ENCODE measurements at places on chromosomes 16 and 17. TPM values are rescaled to one million over a fixed set of nuclear protein-coding genes. Genes with fewer than 3 reads are reported as not detected.

- H3K27me3 ChIP-seq: peaks cover 2% of the 10 kb centered on the region
- peak overlapping the region; percentile 88 for H3K27ac ChIP-seq
- peak overlapping the region; percentile 92 for H3K4me3 ChIP-seq
- H3K4me1 ChIP-seq: peaks cover 58% of the 10 kb centered on the region
Measured at GRCh38 chr17:49762151-49762941, 1.6 kb downstream of the FAM117A start.

DNA sequence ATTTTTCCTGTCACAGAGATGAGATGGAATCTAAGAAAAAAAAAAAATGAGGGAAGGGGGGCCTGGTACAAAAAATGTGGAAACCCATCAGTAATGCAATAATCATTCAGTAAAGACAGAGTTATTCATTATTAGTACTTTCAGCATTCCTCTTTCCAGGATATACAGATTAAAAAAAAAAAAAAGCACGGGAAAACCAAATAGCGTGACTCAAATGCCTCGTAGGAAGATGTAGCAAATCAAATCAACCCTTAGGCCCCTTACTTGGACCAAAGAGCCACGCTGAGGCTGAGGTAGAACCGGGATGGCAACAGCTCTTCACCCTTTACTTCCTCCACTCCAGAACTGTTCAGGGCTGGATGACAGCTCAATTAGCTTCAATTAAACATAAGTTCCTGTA lies 52.5 kb downstream of the SMG6 start:
- H3K36me3 ChIP-seq: peaks cover 61% of the 10 kb centered on the region
- no peak for DNase-seq
- H3K4me3 ChIP-seq: no peak overlapping the region

DNA sequence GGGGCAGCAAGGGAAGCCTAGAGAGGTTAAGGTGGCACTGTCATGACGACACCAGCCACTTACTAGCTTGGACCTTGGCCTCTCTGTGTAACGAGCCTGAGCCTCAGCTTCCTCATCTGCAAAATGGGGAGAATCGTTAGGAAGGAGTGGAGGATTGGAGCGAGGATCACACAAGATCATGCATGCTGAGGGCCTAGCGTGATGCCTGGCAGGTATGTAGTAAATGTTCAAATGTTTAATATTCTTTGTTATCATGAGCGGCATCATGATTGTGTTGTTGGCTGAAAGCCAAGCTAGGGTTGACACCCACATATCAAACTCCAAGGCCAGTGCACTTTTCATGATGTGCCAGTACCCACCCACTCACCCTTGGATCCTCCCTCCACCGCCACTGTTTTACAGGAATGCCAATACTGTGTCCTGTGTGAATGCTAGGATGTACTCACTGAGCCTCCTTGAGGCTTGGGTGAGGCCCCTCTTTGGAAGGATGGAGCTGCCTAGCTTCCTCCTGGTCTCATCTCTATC lies 192.5 kb downstream of the MSI2 start:
- H3K36me3 ChIP-seq: peaks cover 9% of the 10 kb centered on the region
- H3K4me3 ChIP-seq: no peak overlapping the region
- DNase-seq: no peak
- H3K27ac ChIP-seq: no peak overlapping the region

DNA sequence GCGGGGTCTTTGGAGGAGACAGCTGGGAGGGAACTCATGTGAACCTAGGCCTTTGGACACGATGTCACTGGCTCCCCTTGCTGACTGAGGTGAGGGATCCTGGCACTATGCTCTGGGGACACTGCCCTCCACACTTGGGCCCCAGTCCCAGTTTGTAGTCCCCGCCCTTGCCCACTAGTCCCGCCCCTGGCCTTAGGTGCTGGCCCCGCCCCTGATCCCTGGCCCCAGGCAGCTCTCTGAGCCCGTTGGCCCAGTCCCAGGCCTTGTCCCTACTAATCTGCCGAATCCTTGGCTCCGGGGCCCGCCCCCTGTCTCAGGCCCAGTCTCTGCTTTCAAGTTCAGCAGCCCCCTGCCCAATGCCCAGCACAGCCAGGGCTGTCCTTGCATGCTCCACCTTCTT lies 61.0 kb downstream of the SMPD3 start:
- H3K36me3 ChIP-seq: no peaks in the 10 kb centered on the region
- DNase-seq: no peak
- H3K4me1 ChIP-seq: no peaks in the 10 kb centered on the region
- H3K27ac ChIP-seq: no peak overlapping the region
- H3K4me3 ChIP-seq: no peak overlapping the region

GRCh38 chr17:7133424-7133823 lies 18.8 kb upstream of the ASGR2 start:
- H3K36me3 ChIP-seq: no peaks in the 10 kb centered on the region
- peak; percentile 76 for DNase-seq
- peak overlapping the region; percentile 67 for H3K27ac ChIP-seq
- peaks cover 26% of the 10 kb centered on the region for H3K4me1 ChIP-seq
- H3K4me3 ChIP-seq: peak overlapping the region; percentile 61

GRCh38 chr17:50214976-50215760 lies 13.7 kb upstream of the COL1A1 start:
- DNase-seq: no peak
- H3K4me1 ChIP-seq: peaks cover 22% of the 10 kb centered on the region
- peaks cover 18% of the 10 kb centered on the region for H3K27me3 ChIP-seq
- H3K27ac ChIP-seq: no peak overlapping the region
- H3K4me3 ChIP-seq: no peak overlapping the region

GRCh38 chr17:31696184-31696602 lies 162.9 kb downstream of the COPRS start:
- no peak for DNase-seq
- H3K4me1 ChIP-seq: no peaks in the 10 kb centered on the region
- H3K4me3 ChIP-seq: no peak overlapping the region
- H3K36me3 ChIP-seq: no peaks in the 10 kb centered on the region

- no peaks in the 10 kb centered on the region for H3K27me3 ChIP-seq
- H3K27ac ChIP-seq: no peak overlapping the region
- no peak overlapping the region for H3K4me3 ChIP-seq
- peaks cover 1% of the 10 kb centered on the region for H3K36me3 ChIP-seq
- DNase-seq: no peak
- no peaks in the 10 kb centered on the region for H3K4me1 ChIP-seq
Measured at GRCh38 chr16:1747934-1748333, 23.4 kb downstream of the NME3 start.

GRCh38 chr17:75876938-75877751 lies 1.2 kb downstream of the TRIM47 start:
- H3K4me1 ChIP-seq: peaks cover 29% of the 10 kb centered on the region
- peaks cover 3% of the 10 kb centered on the region for H3K36me3 ChIP-seq
- H3K4me3 ChIP-seq: peak overlapping the region; percentile 80
- peak overlapping the region; percentile 88 for H3K27ac ChIP-seq

DNA sequence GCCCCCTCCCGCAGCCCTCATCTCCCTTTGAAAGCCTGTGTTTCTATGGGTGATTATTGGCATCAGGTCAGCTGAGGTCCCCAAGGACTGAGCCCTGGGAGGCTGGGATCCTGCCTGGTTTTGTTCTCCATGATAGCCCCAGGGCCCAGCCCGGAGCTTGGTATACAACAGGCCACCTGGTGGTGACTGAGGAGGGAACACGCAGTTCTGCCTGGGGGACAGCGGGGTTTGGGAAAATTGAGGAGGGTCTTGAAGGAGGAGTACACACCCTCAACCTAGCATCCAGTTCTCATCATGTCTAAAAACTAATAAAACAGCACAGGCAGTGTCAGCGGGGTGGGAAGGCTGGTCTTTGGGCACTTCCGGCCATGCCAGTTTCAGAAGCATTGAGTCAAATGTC lies 335.1 kb downstream of the CPPED1 start:
- DNase-seq: no peak
- no peaks in the 10 kb centered on the region for H3K4me1 ChIP-seq
- H3K27me3 ChIP-seq: no peaks in the 10 kb centered on the region
- H3K4me3 ChIP-seq: no peak overlapping the region
- no peaks in the 10 kb centered on the region for H3K36me3 ChIP-seq
- H3K27ac ChIP-seq: no peak overlapping the region

- H3K4me1 ChIP-seq: peaks cover 6% of the 10 kb centered on the region
- no peaks in the 10 kb centered on the region for H3K36me3 ChIP-seq
- no peak overlapping the region for H3K27ac ChIP-seq
- H3K27me3 ChIP-seq: peaks cover 6% of the 10 kb centered on the region
Measured at GRCh38 chr17:83143817-83144231, 64.4 kb downstream of the METRNL start.

DNA sequence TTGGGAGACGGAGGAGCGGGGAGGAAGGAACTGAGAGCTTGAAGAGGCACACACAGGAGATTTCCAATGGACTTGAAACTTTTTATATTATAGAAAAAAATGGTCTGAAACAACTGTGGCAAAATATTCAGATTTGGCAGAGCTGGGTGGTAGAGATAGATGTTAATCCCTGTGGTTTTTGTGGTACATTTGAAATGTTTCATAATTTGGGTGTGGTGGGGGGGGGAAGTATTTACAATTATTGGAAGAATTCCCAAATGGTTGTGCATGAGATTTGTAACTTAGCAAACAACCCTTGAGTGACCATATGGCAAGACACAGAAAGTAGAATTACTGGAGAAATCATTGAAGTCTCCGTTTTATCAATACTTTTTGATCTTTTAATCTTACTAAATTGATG lies 588.8 kb upstream of the PSMD7 start:
- H3K4me1 ChIP-seq: no peaks in the 10 kb centered on the region
- no peaks in the 10 kb centered on the region for H3K27me3 ChIP-seq
- H3K27ac ChIP-seq: no peak overlapping the region
- H3K4me3 ChIP-seq: no peak overlapping the region
- no peak for DNase-seq

DNA sequence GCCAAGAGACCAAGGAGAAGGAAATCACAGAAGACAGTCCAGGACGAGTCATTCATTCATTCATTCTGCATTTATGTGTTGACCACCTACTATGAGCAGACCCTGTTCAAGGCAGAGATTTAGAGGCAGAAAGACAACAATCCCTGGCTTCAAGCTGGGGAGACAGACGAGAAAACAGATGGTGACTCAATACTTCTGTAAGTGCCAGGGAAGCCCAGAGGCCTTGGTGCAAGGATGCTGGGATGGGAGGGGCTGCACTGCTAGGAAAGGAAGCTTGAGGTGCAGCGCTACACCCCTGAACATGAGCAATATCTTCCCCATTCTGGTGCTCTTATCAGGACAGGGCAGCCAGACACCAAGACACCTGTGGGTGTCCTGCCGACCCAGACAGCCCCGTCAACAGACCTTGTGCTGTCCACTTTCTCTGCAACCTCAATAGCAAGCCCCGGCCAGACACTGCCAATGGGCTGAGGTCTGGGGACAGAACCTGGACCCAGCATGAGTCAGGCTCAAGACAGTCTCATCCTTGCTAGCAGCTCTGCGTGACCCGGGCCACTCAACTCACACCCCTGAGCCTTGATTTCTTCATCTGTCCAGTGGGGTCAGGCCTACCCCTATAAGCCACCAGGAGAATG lies 163.5 kb downstream of the COPRS start:
- no peaks in the 10 kb centered on the region for H3K36me3 ChIP-seq
- DNase-seq: no peak
- peaks cover 2% of the 10 kb centered on the region for H3K27me3 ChIP-seq
- H3K4me3 ChIP-seq: no peak overlapping the region
- no peak overlapping the region for H3K27ac ChIP-seq

The DNAI2 gene
- total RNA-seq: 0.47 TPM

The GPR142 gene
- not detected for total RNA-seq

The GDPD3 gene
- 4.5 TPM for total RNA-seq

The ZNF174 gene
- 6.9 TPM for total RNA-seq

The ACBD4 gene
- total RNA-seq: 12.6 TPM

Data from activated CD8-positive, alpha-beta T cell treated with anti-CD3 and anti-CD28 coated beads for 36 hours (primary cell).